ENCODE measurements at places on chromosomes 3 and 15. TPM values are rescaled to one million over a fixed set of nuclear protein-coding genes. Genes with fewer than 3 reads are reported as not detected.

CRYGS gene
- 4.5 TPM for total RNA-seq

PDZRN3 gene
- not detected for total RNA-seq

NLGN1 gene
- total RNA-seq: not detected

PRTG gene
- total RNA-seq: not detected

CYP1A2 gene
- total RNA-seq: not detected

AGBL1 gene
- not detected for total RNA-seq

SLC12A1 gene
- not detected for total RNA-seq

SCN5A gene
- 0.53 TPM for total RNA-seq

GLDN gene
- not detected for total RNA-seq

CHRM5 gene
- total RNA-seq: not detected

FAM107A gene
- not detected for total RNA-seq

Measured in activated naive CD8-positive, alpha-beta T cell treated with anti-CD3 and anti-CD28 coated beads, Interleukin-2, amount 10 ng/mL, durations not matched to agents 7 days and 5 days (primary cell).